ENCODE measurements at places on chromosomes 7 and 10.

- DNase-seq: no peak
Observed at GRCh38 chr7:53470336-53470970, 435.0 kb downstream of the POM121L12 start.

GRCh38 chr10:102729029-102730026, 14.4 kb upstream of the WBP1L start:
- peak; percentile 27 for DNase-seq

DNA sequence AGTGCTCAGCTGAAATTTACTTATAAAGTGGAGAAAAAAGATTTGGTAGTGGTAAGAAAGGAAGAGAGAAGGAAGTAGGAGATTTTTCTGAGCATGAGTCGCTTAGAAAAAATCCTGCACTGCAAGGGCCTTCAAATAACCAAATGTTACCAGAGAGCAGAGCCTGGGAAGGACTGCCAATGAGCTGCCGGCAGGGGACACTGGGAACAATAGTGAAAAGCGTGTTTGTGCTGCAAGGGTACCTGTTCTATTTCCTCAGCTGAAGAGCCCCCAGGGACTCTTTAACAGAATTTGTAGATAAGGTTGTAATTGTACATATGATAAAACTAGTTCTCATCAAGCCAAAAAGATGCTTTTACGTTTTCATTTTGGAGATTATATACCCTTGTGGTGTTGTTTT, 696.3 kb upstream of the C7orf33 start:
- DNase-seq: no peak

GRCh38 chr7:44971902-44972441, 6.8 kb downstream of the MYO1G start:
- no peak for DNase-seq

GRCh38 chr7:148986742-148987009, 41.6 kb downstream of the PDIA4 start:
- no peak for DNase-seq

DNA sequence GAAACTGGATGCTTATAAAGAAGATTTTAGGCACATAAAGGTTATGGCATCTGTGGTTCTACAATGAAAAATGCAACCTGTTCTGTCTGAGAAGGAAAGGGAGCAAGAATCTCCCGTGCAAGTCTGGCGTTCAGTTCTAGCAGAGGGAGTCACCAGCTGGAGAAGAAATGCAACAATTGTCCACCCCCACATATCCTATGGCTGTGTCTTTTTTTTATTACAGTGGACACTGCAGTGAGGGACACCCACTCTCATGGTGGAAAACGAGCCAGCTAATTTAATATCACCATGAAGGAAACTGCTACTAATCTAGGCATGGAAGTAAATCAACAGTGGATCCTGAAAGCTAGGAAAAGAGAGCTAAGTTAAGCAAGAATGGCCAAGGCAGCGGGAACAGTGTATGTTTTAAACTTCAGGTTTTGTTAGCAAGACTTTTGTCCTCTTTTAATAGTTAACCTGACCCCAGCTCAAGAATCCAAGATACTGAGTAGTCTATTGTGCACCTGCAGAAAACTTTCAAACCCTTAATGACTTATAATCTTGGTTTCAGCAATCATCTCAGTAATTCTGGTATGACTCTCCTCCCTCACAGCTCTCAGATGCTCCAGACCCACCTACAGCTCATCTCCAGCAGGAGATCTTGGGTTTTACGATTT, 149.3 kb downstream of the FGFR2 start:
- no peak for DNase-seq

GRCh38 chr7:42085531-42085930, 151.5 kb downstream of the GLI3 start:
- no peak for DNase-seq

DNA sequence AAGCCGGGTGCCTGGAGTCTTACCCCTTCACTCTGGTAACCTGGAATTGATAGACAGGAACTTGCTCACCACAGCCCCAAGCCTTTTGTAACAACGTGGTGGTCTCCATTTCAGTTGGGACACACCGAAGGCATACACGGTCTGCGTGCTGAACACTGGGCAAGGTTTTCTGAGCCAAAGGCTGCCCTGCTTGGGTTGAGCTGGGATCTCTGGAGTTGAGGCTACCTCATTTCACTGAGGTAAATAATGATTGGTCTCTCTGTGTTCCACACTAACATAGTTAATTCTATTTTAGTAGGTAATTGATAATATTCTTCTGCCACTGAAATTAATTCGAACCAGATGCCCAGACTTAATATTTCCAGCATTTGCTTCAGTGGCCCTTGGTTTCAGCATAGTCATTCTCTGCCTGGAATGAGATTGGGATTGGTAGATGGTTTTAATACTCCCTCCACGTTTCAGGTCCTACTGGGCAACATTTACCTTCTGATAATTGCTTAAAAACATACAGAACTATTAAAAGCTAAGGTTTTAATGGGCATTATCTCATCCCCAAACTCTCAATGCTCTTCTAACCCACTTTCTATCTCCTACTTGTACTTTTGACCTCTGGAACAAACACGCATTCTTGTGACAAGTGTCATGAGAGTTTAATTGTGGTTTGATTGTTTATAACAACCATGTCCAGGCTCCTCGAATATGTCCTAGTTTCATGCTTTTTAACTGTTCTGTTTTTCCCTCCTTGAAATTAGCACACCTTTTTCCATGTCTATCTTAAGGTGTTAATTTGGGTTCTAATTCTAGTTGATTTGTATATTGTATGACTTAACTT, 202.3 kb upstream of the KLF6 start:
- no peak for DNase-seq

Measured in activated T-cell treated with anti-CD3 and anti-CD28 coated beads for 4 hours (primary cell).